RKO (cell line): ENCODE measurements at places on chromosomes 3 and 15.

GRCh38 chr3:70770650-70771049, 458.2 kb upstream of the MDFIC2 start:
- DNase-seq = no peak

DNA sequence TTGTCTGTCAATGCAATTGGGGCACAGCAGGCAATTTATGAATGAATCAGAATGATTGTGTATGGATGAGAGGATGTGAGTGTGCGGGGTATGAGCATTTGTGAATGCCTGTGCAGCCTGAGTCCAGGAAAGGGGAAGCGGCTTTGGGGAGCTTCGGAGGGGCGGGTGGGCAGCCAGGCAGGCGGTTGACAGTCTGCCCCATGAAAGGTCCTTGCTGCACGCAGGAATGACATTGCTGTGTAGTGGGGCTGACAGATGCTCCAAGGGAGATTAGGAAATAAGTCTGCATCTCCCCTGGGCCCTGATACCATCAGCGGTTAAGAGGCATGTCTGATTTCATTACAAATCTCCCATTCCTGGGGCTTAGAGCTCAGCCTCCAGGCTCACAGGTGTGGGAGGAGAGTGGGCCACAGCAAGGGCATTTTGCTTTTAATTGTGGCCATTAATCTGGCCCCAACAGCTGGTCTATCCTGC, 26.4 kb upstream of the TSPAN3 start:
- no peak for DNase-seq

GRCh38 chr3:105559856-105560255, 193.1 kb downstream of the ALCAM start:
- no peak for DNase-seq

DNA sequence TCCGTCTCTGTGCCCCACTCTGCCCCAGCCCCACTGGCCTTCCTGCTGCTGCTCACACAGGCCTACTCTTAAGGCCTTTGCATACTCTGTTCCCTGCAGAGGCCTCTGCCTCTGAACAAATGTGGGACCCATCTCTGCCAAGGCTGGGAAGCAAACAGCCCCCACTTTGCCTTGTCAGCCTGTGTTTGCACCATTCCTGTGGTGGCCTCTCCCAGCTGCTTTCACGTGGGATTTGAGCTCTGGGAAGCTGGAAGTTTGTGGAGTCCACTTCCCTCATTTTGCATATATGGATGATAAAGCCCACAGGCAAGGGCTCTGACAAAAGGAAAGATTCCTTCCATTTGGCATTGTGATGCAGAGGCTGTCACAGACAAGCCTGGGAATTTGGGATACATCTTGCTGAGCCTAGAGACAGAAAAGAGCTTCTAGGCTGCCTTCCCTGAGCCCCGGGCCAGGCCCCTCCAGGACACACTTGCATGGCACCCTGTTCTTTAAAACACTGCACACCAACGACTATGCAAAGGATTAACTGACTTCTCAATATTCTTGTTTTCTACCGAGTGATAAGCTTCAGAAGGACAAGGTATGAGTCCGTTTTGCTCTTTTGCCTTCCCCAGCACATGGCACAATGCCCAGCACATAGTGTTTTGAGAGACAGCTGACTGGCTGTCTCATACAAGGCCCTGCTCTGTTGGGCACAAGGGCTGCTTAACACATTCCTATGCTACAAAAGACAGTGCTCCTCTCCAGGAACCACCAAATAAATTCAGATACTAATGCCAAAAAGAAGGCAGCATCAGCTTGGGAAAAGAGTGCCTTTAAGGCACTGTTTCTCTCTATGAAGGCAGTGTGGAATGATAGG, 120.7 kb upstream of the TOPAZ1 start:
- no peak for DNase-seq

DNA sequence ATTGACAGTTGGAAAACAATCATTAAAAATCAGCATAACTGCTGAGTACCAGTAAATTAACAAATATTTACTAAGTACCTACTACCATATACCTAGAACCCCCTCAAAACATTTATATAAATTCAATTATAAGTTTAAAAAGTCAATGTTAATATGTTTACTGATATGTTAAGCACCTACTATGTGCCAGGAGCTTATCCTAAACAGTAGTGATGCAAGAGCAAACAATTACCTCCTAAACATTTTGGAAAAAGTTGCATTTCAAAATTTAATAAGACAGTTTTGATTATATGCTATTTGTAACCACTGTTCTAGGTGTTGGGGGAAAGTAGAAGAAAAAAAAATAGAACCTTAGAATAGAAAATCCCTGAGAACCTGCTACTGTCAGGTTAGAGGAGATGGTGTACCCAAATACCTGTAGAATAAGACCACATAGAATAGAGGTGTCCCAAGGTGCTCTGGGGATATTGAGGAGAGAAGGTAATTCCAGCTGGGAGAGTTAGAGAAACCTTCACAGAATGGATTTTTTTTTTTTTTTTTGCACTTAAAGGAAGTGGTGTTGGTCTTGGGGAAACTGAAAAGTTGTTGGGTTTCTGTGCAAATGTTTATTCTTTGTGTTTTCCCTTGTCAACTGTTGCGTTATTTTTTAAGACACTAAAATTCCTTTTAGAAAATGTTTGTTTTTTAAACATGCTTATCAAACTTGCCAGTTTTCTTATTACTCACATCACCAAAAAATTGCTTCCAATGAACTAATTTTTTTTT, 16.0 kb downstream of the SNRK start:
- DNase-seq = no peak

DNA sequence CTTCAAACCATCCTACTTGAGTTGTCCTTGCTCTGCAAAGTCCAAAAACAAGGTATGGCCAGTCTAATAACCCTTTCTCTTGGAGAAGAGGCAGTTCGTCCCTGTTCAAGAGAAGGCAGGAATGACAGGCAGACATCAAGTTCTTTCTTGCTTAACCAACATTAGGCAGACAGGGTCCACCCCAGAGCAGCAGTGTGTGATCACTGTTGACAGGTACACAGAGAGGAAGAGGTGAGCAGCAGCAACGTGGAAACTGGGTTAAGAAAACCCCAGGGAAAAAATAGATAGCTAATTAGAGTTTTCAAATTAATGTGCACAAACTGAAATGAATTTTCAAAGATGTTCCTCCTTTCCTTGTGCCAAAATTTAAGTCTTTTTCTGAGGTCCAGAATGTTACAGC, 48.2 kb downstream of the TNIK start:
- DNase-seq = no peak

DNA sequence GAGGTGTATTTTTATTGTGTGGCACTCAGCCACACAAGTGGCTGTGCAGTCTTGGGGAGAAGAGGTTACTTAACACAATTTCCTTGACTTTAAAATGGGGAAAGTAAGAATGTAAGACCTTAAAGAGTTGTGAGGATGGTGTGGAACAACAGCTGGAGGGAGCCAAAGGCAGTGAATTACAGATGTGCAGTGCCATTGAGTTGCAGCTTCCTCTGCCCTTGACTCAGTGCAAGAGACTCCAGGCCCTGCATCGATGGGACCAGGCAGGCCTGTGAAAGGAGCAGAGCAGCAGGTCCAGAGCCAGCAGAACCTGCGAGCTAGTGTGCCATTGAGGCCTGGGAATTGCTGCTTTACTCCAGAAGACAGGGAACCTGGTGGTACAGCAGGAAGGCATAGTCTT, 27.2 kb downstream of the EEFSEC start:
- no peak for DNase-seq

GRCh38 chr3:59601486-59601885, 551.7 kb upstream of the CFAP20DC start:
- no peak for DNase-seq

DNA sequence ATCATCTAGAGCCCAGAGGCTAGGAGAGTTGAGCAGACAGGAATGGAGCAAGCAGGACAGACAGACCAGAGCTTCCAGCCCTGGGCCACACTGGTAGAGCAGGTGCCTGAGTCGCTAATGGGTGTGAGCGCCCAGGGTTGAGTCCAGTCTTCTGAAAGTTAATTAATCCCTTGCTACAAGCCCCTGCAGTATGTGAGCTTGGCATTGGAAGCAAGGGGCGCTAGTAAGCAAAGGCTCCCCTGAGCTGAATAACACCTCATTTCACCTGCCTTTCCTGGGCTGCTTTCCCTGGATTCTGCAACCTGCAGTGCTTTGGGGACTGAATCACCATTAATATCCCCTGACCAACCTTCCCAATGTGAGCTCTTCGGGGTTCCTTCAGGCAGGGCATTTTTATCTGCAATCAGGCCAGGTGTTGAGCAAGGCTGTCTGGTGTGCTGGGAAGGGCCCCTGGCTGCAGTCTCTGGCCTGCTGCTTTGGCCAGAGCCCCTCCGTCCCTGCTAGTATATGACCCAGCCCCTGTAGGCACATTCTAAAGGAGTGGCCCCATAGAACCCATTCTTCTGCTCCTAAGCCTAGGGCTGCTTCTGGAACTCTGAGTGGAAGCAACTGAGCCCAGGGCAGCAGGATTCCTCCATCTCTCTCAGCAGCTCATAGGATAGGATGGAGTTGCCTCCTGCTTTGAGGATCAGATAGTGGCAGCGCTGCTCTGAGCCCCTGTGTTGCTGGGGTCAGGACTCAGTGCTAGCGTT, 45.1 kb upstream of the EPHB1 start:
- DNase-seq = no peak

- no peak for DNase-seq
Observed at GRCh38 chr3:30581067-30581585, 25.3 kb upstream of the TGFBR2 start.

- no peak for DNase-seq
Observed at GRCh38 chr3:142057331-142057725, 92.0 kb downstream of the TFDP2 start.

- DNase-seq = no peak
Observed at GRCh38 chr15:95577927-95578326, 752.6 kb upstream of the NR2F2 start.

- DNase-seq = no peak
Observed at GRCh38 chr3:169153656-169154055, 509.9 kb downstream of the MECOM start.

GRCh38 chr3:4043867-4044575, 244.8 kb downstream of the LRRN1 start:
- peak; percentile 54 for DNase-seq

GRCh38 chr3:193030276-193030675, 112.6 kb upstream of the MB21D2 start:
- DNase-seq = no peak

DNA sequence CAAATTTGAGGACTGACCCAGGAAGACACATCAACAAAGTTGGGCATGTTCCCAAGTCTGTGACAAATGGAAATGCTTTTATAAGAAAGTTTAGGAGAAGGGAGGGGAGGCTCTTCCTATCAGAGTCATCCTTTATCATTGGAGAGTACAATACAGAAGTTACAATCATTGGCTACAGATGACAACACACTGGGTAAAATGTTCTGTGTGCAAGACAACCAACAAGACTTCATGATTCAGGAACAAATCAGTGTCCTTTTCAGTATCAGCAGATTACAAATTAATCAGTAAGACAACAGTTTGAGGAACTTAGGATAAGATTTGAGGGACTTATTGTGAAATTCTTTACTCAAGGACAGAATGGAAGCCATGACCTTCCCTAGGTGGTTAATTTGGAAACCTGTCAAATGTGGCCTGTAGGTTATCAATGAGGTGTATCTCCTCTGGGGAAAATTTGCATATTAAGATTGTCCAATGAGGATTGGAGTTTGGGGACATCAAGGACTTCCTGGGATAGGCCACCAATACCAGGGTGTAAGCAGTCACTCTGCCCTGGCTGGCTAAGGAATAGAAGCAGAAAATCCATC, 274.4 kb upstream of the RORA start:
- DNase-seq = no peak

DNA sequence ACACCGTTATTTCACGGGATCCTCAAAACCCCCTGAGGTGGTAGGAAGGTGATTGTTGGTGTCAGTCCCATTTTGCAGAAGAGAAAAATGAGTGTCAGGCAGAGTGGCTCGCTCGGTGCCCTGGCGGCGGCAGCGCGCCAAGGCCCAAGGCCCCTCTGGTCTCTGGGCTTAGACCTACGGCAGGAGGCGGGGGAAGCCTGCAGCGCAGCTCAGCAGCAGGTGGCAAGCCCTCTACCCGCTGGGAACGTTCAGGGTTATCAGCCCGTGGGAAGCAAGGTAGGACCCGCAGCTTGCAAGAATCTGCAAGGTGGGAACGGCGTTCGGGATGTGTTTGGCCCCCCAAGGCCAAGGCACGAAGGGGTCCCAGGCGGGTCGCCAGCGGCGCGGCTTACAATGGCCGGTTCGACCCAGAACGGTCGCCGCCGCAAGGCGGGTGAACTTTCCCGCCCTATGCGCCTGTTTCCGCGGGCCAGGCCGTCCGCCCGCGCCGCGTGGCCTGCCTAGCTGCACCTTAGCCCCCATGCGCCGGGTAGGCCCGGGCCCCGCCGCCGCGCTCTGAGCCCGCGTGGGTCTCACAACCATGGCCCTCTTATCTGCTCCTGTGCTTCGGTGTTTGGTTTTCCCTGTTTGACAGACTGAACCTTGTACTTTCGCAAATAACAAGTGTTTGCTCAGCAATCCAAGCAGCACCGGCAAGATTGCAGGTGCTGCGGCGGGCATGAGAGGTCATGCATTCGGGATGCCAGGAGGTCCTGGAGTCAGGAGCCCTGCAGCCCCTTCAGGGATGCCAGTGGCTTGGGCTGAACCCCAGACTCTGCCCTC, 39.7 kb downstream of the CCNL1 start:
- DNase-seq = no peak

- DNase-seq = peak; percentile 60
Observed at GRCh38 chr3:23807424-23808015, 1.8 kb downstream of the UBE2E1 start.

- no peak for DNase-seq
Observed at GRCh38 chr3:160402221-160403027, 3.0 kb downstream of the SMC4 start.

GRCh38 chr3:179676081-179676480, 23.2 kb downstream of the USP13 start:
- DNase-seq = no peak

- DNase-seq = peak; percentile 21
Observed at GRCh38 chr3:145124900-145125678, 1035.9 kb downstream of the PLOD2 start.

DNA sequence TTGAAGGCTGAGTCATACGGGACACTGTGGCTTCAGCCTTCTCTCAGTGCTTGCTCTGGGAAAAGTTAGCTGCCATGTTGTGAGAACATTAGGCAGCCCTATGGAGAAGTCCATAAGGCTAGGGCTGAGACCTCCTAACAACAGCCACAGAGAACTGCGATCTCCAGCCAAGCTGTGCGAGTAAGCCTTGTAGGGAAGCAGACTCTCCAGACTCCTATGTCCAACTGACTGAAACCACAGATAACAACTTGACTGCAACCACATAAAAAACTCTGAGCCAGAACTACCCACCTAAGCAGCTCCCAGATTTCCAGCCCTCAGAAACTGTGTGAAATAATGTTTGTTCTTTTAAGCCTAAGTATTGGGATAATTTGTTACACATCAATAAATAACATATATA, 40.7 kb downstream of the DENND6A start:
- DNase-seq = no peak

DNA sequence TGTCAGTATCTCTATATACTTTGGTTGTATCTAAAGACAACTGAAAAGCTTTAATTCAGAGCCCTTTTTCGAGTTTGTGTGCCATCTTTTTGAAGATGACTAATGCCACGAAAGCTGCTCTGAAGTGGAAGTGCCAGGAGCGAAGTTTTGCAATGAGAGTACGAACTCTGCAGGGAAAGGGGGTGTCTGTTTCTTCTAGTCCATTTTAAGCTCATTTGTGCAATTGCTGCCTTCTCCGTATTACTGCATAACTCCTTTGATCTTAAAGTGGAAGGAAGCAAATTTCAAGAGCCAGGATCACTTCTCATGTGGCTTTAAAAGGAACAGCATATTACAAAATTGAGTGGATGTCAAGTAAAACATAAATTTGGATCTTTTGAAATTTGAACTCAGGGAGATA, 245.3 kb downstream of the FEZF2 start:
- no peak for DNase-seq

- no peak for DNase-seq
Observed at GRCh38 chr3:172307141-172307560, 141.1 kb downstream of the GHSR start.

GRCh38 chr15:75034615-75035014, 11.2 kb downstream of the PPCDC start:
- no peak for DNase-seq
